ENCODE measurements at places on chromosomes 12 and 14.

DNA sequence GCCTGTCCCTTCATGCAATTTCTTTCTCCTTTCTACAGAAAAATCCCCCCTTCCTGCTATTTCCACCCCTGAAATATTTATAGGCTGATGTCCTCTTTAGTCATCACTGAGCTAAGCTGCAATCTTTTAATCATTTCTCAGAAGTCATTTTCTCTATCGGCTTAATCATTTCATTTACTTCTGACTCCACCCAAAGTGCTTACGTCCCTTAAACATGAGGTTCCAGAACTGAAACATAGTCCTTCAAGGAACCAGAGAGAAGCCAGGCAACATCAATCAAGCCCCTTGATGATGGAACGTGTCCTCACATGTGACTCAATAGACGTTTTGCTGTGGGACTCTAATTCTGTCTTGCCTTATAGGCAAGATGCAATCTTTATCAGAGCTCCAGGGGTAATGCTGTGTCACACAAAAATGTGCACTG is 148.7 kb upstream of the KRR1 start:
- DNase-seq: no peak

DNA sequence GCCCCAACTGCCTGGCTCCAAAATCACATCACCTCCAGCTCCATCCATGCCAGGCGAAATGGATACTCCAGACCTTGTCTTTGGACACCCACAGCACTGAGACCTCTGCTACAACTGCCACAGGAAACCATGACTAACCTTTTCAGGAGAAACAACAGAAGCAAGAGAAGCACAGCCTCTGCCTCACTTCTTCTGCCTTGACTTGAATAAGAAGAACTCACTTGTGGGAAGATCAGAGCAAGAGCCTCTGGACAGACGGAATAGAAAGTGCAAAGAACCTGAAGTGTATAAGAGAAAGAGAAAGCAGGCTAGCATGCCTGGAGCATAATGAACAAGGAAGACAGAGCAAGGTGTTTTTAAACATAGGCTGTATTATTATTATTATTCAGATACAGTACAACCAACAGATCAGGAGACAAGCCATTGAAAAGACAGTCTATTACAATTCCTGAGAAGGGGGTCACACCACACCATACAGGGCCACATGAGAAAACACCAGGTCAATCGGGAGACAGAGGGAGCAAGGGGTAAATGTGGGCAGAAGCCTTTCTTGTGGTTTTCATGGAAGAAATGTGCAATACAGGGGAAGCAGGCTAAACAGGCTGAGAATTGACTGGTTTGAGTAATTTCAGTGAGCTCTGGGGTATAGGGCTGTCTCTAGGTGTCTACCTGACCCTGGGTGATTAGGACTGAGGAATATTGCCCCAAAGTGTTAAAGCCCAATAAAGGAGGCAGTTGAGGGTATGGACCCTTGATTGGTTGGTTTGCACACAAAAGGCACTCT is 7.4 kb upstream of the OR10P1 start:
- no peak for DNase-seq

DNA sequence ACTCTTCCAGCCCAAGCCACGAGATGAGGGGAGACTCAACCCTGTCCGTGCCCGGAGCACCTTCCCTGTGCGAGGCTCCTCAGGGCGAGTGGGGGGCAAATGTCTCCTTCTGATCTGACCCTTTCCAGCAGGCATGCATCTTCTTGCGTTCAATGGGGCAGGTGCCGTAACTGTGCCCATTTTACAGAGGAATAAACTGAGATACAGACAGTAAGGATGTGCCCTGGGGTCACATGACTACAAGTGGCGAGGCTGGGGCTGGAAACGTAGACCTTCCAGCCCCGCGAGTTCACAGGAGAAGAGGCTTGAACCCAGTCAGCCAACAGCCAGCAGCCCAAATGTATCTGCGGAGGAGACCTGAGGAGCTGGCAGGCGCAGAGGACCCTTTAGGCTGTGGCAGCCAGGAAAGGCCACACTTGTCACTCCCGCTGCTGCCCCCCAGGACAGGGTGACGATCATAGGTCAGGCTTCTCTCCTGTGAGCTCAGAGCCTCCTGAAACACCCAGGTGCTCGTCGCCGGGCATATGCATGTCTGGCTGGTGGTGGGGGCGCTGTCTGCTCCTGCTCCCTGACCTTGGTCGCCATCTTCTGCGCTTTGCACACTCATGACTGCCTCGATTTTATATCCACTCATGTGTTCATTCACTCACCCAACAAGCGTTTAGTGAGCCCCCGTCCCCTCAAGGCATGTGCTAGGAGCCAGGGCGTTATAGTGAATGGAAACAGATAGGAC is 41.7 kb downstream of the CCDC88C start:
- DNase-seq: no peak

GRCh38 chr14:42628602-42629001 is 1021.9 kb downstream of the LRFN5 start:
- no peak for DNase-seq

GRCh38 chr14:44778604-44779003 is 183.1 kb downstream of the KLHL28 start:
- no peak for DNase-seq

GRCh38 chr12:125509195-125509594 is 444.0 kb downstream of the AACS start:
- no peak for DNase-seq

DNA sequence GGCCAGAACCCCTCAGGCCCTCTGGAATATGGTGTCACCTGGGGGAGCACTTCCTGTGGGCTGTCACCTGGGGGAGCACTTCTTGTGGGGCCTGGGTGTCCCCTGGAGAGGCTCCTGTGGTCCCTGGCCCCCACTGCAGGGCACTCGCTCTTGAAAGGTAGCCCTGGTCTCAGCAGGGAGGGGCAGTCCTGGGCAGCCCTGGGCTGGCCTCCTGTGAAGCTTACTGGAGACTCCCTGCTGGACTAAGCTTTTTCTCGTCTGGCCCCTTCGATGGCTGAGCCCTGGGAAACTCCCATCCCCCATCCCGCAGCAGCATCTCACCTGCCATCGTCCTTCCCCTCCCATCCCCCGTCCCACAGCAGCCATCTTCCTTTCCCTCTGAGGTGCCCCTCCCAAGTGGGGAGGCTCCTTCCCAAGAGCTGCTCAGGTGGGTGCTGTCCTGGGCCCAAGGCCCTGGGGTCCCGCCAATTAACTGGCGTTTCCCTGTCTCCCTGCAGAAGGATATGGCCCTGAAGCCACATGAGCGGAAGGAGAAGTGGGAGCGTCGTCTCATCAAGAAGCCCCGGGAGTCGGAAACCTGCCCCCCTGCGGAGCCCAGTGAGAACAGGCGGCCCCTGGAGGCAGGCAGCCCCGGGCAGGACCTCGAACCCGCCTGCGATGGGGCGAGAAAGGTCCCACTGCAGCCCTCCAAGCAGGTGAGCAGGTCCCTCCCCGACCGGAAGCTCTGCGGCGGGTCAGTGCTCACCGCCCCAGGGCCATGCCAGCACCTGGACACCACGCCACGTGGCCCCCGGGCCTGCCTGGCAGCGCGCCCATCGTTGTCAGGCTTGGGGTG is 17.9 kb downstream of the FBRSL1 start:
- no peak for DNase-seq

DNA sequence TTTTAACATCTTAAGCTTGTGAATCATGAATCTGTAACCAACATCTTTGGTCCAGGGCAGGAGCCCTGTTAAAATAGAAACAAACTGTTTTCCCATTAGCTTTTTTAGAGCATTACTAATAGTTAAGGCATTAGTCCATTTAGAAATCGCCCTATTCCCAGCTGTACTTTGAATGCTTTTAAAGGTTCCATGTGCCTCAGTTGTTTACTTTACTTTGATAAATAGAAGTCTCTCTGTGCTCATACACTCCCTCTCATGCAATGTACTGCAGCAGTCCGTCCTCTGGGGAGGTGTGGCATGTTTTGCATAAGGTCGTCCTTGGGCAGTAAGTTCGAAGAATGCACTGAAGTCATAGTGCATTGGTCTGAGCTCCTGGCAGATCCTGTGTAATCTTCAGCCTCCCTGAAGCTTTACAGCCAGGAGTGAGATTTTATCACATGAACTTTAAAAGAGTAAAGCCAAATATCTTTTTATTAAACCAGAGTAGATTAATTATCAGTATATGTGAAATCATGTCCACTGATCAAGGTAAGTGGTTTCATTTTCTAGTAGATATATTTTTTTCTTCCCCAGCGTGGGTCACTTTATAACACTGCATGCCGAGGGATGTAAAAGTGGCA is 134.7 kb downstream of the FGD4 start:
- no peak for DNase-seq

- no peak for DNase-seq
Observed at GRCh38 chr12:88122666-88123065, 19.2 kb downstream of the CEP290 start.

- DNase-seq: no peak
Observed at GRCh38 chr14:35696575-35696974, 112.5 kb downstream of the RALGAPA1 start.

GRCh38 chr14:90808759-90809529 is 7.3 kb downstream of the TTC7B start:
- DNase-seq: no peak

GRCh38 chr12:19447386-19447785 is 8.1 kb downstream of the AEBP2 start:
- no peak for DNase-seq

DNA sequence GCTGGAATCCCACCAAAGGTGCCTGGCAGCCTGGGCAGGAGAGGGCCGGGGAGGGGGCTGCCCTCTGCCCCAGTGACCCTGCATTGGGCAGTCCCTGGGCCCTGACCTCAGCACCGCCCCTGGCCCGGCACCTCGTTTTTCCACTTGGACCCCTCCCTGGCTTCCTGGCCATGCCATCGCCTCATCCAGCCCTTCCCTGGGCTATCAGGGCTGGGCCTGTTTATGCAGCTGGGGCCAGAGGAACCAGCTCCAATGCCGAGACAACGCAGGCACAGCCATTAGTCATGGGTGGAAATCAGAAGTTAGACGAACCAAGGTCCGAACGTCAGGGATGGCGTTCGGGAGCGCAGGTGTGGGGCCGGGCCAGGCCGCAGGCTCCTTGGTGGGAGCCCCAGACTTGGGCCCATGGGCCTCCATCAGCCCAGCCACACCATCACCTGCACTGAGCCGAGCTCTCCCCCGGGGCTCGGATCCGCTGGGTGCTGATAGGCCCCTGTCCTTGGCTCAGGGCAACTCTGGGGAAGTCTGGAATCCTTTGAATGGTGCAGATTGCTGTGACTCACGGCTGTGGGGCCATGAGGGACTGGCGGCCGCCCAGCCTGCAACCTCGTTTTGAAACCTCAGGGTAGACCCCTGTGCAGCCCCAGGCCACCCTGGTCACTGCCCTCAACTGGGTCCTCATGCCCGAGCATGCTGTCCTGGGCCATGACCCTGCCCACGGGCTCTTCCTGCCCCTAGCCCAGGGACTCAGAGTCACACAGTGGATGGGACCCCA is 169.4 kb downstream of the KIF26A start:
- no peak for DNase-seq

DNA sequence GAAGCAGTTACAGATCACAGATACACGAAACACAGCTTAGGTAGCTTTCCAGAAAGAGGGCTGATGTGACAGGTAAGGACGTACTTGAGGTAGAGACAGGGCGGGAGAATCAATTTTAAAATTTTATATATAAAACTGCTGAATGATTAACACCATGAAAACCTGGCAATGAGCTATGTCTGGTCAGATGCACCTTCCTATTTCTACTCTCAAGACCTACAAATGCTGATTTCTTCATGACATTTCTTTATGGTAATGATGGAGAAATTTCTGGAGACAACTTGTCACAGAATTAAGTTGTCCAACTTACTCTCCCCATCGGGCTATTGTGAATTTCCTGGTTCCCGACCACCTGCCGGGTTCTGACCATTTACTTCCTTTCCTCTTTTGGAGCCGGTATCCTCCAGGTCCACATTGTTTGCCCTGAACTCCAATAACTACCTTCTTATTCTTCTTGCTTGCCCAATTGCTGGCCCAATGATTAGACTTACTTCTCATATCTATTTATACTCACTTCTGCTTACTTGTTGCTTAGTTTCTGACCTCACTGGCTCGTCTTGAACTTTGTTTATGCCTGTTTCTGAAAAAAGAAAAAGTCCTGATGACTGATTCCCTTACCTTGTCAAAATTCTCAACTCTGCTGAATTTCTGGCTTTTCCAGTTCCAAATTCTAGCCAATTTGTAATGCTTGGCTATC is 12.8 kb upstream of the ATP2B1 start:
- no peak for DNase-seq

DNA sequence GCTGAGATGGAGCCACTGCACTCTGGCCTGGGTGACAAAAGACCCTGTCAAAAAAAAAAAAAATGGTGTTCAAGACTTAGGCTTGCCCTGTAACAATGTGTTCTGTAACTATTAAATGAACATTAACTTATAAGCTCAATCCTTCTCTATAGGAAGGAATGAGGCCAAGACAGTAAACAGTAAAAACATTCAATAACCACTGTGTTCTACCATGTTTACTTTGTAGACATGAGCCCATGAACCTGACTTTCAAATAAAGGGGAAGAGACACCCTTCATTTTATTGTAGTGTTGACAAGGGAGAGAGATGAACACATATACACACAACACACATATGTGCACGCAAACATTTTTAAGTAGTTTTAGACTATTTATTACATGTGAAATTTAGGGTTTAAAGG is 20.1 kb upstream of the RASSF3 start:
- no peak for DNase-seq

DNA sequence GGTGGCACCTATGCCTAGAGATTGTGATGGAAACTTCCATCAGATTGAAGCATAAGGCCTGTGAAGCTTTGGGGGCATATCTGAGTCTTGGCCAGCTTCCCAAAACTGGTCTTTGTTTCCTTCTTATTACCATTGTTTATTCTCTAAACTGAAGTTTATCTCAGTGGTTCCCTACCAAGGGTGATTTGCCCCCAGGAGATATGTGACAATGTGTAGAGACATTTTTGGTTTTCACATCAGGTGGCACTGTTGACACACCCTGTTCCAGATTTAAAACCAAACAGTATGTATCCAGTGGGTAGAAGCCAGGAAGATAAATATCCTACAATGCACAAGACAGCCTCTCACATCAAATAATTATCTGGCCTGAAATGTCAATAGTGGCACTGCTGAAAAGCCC is 22.1 kb downstream of the RASSF9 start:
- no peak for DNase-seq

All from SK-N-DZ (cell line).